ENCODE measurements at places on chromosomes 3 and 15. TPM values are rescaled to one million over a fixed set of nuclear protein-coding genes. Genes with fewer than 3 reads are reported as not detected.

The SOX14 gene
- total RNA-seq = not detected

The ZNF860 gene
- 0.28 TPM for total RNA-seq

The ST8SIA2 gene
- total RNA-seq = not detected

The ZPLD1 gene
- 0.28 TPM for total RNA-seq

The TTLL13 gene
- 0.14 TPM for total RNA-seq

The ACKR4 gene
- 1.4 TPM for total RNA-seq

The DZIP1L gene
- total RNA-seq = 29.4 TPM

The PLSCR4 gene
- total RNA-seq = 23.9 TPM

The PPARG gene
- 16.2 TPM for total RNA-seq

The HCLS1 gene
- total RNA-seq = 7.2 TPM

The OR5H1 gene
- not detected for total RNA-seq

The LEKR1 gene
- 0.43 TPM for total RNA-seq

The MME gene
- 789 TPM for total RNA-seq

The SLC28A1 gene
- not detected for total RNA-seq

The GPR156 gene
- 0.37 TPM for total RNA-seq

The POC1A gene
- total RNA-seq = 3.8 TPM

The CACNA1D gene
- total RNA-seq = 0.14 TPM

The TGFBR2 gene
- total RNA-seq = 179 TPM

The ERC2 gene
- not detected for total RNA-seq

The CCRL2 gene
- total RNA-seq = 0.09 TPM

The TXNRD3 gene
- total RNA-seq = 16.2 TPM

The GASK1A gene
- total RNA-seq = 0.85 TPM

The ITIH4 gene
- total RNA-seq = 1.6 TPM

The ALDH1A3 gene
- 51.5 TPM for total RNA-seq

The KCNMB3 gene
- 1.1 TPM for total RNA-seq

The COL8A1 gene
- 185 TPM for total RNA-seq

The CFAP100 gene
- not detected for total RNA-seq

The C3orf80 gene
- 8.0 TPM for total RNA-seq

The MAGI1 gene
- total RNA-seq = 36.0 TPM

The CORO2B gene
- 5.3 TPM for total RNA-seq

The GRAMD2A gene
- total RNA-seq = 0.55 TPM

The TATDN2 gene
- 7.1 TPM for total RNA-seq

The ABHD5 gene
- 54.9 TPM for total RNA-seq

The PYGO1 gene
- 8.6 TPM for total RNA-seq

The RTP1 gene
- not detected for total RNA-seq

The BSN gene
- under 0.01 TPM for total RNA-seq

The NR2E3 gene
- total RNA-seq = 0.14 TPM

The IMPG2 gene
- total RNA-seq = 0.14 TPM

The NRG4 gene
- total RNA-seq = not detected

The APBA2 gene
- total RNA-seq = 5.2 TPM

The SKOR1 gene
- total RNA-seq = 0.09 TPM

The LHFPL4 gene
- 0.09 TPM for total RNA-seq

The C3orf85 gene
- not detected for total RNA-seq

The MEX3B gene
- 6.1 TPM for total RNA-seq

The CCK gene
- 0.14 TPM for total RNA-seq

The CLDN16 gene
- total RNA-seq = under 0.01 TPM

The DPH6 gene
- total RNA-seq = 8.7 TPM

The CASR gene
- not detected for total RNA-seq

The ACTC1 gene
- total RNA-seq = not detected

Measured in smooth muscle cell of bladder (primary cell).